ENCODE measurements at places on chromosomes 11 and 22. TPM values are rescaled to one million over a fixed set of nuclear protein-coding genes. Genes with fewer than 3 reads are reported as not detected.

DNA sequence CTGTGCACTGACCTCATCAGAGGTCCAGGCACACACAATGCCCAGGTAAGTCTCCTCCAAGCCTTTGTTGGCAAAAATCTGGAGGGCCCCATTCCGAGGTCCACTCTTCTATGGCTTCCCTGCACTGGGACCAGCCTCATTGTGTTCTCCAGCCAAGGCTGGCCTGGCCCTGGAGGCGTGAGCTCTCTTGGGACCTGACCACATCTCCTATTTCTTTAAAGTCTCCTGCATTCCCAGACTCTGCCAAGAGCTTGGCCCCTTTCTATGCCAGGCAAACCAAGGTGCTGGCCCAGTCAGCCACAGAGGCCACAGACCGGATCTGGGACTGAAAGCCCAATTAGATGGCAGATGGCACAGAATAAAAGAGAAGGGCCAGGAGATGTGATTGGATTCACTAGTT lies 55.1 kb downstream of the C11orf58 start:
- H3K36me3 ChIP-seq: no peaks in the 10 kb centered on the region
- no peaks in the 10 kb centered on the region for H3K27me3 ChIP-seq
- 0 out of 2 replicates have a peak, but pooled peaks cover 4% of the 10 kb centered on the region for H3K4me1 ChIP-seq
- H3K4me3 ChIP-seq: no peak overlapping the region
- no peak overlapping the region for H3K27ac ChIP-seq
- no peak for DNase-seq

GRCh38 chr11:34649597-34649996 lies 28.7 kb downstream of the EHF start:
- no peak overlapping the region for H3K4me3 ChIP-seq
- H3K27me3 ChIP-seq: no peaks in the 10 kb centered on the region
- no peak overlapping the region for H3K27ac ChIP-seq
- peaks cover 41% of the 10 kb centered on the region for H3K4me1 ChIP-seq

DNA sequence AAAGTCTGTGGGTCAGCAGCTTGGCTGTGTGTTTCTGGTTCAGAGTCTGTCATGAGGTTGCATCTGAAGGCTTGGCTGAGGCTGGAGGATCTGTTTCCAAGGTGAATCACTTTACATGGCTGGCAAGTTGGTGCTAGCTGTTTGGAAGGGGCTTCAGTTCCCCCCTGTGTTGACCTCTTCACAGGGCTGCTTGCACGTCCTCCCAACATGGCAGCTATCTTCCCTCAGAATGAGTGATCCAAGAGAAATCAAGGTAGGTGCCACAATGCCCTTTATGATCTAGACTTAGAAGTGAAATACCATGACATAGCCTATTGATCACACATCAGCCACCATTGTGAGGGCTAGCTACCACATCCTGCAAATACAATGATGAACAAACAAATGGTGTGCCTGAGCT lies 9.9 kb downstream of the APOA4 start:
- H3K27me3 ChIP-seq: no peaks in the 10 kb centered on the region
- H3K4me3 ChIP-seq: no peak overlapping the region
- DNase-seq: no peak
- H3K36me3 ChIP-seq: no peaks in the 10 kb centered on the region
- no peak overlapping the region for H3K27ac ChIP-seq
- H3K4me1 ChIP-seq: no peaks in the 10 kb centered on the region

DNA sequence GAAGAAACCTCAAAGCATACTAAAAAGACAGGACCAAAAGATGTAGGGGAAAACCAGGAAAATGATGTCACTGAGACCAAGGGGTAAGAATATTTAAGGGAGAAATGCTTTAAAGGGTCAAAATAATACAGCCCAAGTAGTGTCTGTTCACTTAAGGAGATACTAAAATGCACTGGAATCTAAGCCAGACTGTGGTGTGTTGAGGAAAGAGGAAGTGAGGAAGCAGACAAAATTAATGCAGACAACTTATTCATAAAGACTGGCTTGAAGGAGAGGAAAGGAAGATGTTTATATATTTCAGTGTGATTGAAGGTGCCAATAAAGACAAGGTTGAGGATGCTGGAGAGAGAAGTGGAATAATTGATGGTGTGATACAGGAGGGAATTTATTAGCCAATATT lies 15.7 kb downstream of the ZNF215 start:
- H3K4me3 ChIP-seq: no peak overlapping the region
- no peaks in the 10 kb centered on the region for H3K27me3 ChIP-seq
- no peak for DNase-seq
- H3K27ac ChIP-seq: no peak overlapping the region

- no peak for DNase-seq
- peaks cover 22% of the 10 kb centered on the region for H3K4me1 ChIP-seq
- no peaks in the 10 kb centered on the region for H3K27me3 ChIP-seq
- peak overlapping the region; percentile 66 for H3K27ac ChIP-seq
Measured at GRCh38 chr22:22166941-22167713, 77.5 kb upstream of the VPREB1 start.

Gene BEST1
- total RNA-seq: 0.13 TPM

Gene FGF19
- not detected for total RNA-seq

DNA sequence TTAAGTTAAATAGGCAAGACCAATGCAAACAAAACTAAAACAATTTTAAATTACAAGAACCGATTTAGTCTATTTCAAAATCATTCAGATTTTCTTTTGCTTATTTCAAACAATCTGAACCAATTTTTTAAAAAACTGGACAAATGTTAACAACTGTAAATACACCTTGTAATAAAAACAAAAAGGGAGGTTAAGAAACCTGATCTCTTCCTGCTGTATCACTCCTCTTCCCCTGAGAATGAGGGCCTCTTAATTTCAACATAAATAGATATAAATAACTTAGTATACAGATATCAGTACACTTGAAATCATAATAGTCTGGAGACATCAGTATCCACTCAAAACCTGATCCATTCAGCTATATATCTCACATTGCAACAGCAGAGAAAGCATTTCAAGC lies 346.6 kb downstream of the TTC28 start:
- no peaks in the 10 kb centered on the region for H3K36me3 ChIP-seq
- no peak overlapping the region for H3K4me3 ChIP-seq
- H3K27ac ChIP-seq: no peak overlapping the region
- no peaks in the 10 kb centered on the region for H3K4me1 ChIP-seq

DNA sequence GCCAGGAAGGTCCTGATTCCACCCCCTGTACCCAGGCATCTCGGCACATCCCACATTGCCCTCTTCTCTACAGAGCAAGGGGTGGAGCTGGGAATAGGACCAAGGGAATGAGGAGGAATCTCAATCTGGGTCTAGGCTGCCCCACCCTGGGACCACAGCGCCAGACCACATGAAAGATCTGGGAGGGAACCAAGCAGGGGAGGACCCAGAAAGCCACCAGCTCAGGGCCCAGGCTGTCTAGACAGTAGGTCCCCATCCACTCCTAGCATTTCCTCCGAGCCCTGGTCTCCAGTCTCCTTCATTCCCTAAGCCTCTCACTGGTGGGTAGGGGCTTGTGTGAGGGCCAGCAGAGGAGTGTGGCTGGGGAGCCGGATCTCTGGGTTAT lies 11.6 kb downstream of the PHLDB1 start:
- no peak for DNase-seq
- H3K27ac ChIP-seq: no peak overlapping the region
- H3K36me3 ChIP-seq: no peaks in the 10 kb centered on the region
- H3K4me3 ChIP-seq: no peak overlapping the region
- H3K4me1 ChIP-seq: no peaks in the 10 kb centered on the region
- H3K27me3 ChIP-seq: peaks cover 8% of the 10 kb centered on the region

Gene LARGE2
- total RNA-seq: 0.32 TPM

DNA sequence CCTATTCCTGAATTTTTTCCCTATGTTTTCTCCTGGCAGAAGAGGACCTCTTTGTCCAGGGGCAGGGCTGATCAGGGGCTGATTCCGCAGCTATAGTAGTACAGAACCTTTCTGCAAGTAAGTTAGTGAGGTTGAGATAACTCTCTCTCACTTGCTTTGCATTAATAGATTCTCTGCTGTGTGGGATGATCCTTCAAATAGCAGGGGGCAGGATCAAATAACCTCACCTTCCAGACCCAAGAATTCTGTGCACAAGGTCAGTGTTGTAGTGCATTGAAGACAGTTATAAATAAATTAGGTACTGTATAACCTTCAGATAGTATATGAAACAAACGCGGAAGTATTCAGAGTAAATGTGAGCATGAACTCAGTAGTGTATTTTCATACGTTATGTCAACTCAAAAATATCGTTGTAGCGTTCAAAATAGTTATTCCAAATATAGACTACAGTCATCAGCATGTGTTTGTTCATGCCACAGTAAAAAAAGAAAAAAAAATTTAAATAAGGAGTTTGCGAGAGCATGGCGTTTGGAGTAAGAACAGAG lies 278 bp downstream of the MMP26 start:
- H3K27ac ChIP-seq: no peak overlapping the region
- no peaks in the 10 kb centered on the region for H3K4me1 ChIP-seq
- no peak for DNase-seq
- H3K27me3 ChIP-seq: no peaks in the 10 kb centered on the region
- no peak overlapping the region for H3K4me3 ChIP-seq
- no peaks in the 10 kb centered on the region for H3K36me3 ChIP-seq

DNA sequence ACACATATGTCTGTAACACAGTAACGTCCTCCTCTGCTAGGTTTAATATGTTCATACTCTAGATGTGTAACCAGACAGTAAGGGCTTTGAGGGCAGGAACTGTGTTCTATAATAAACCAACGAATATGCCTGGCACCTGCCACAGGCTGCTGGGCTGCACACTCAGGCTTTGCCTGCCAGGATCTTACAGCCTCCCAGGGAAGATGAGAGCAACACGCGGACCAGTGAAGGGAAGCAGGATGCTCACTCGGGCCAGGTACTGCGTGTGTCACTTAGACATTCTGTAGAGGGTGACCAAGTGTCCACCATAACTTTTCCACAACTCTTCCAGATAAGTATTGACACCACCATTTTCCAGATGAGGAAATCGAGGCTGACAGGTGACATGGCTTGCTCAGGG lies 21.7 kb upstream of the BAIAP2L2 start:
- H3K27ac ChIP-seq: no peak overlapping the region
- no peak for DNase-seq
- H3K36me3 ChIP-seq: peaks cover 6% of the 10 kb centered on the region
- H3K4me3 ChIP-seq: no peak overlapping the region

- H3K4me1 ChIP-seq: peaks cover 14% of the 10 kb centered on the region
- no peak overlapping the region for H3K4me3 ChIP-seq
- H3K27ac ChIP-seq: no peak overlapping the region
- H3K27me3 ChIP-seq: no peaks in the 10 kb centered on the region
- no peaks in the 10 kb centered on the region for H3K36me3 ChIP-seq
- no peak for DNase-seq
Measured at GRCh38 chr11:76237914-76238313, 31.6 kb upstream of the WNT11 start.

DNA sequence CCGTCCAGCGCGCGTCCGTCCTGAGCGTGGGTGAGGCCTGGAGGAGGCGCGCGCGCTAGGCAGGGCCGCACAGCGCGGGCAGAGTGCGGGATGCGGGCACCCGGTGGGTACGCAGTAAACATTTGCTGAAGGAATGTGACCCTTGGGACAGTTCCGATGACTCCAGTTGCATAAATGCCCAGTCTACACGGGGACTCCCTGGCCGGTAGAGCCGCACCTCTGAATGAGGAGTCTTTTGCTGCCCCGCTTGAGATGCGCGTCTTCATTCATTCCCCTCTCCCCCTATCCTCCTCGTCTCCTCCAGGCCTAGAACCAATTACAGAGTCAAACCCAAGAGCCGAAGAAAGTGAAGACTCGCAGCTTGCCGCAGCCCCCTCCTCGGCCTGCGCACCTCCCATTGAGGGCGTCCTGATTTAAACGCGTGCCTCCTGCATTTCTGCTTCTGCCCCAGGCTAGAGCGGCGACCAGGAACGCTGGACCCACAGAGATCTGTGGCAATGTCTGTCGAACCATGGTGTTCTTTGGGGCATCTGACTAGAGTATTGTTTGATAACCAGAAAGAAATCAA lies 729 bp upstream of the CHKB start:
- peak overlapping the region; percentile 90 for H3K4me3 ChIP-seq
- no peak for DNase-seq
- H3K36me3 ChIP-seq: peaks cover 4% of the 10 kb centered on the region
- H3K4me1 ChIP-seq: peaks cover 15% of the 10 kb centered on the region

DNA sequence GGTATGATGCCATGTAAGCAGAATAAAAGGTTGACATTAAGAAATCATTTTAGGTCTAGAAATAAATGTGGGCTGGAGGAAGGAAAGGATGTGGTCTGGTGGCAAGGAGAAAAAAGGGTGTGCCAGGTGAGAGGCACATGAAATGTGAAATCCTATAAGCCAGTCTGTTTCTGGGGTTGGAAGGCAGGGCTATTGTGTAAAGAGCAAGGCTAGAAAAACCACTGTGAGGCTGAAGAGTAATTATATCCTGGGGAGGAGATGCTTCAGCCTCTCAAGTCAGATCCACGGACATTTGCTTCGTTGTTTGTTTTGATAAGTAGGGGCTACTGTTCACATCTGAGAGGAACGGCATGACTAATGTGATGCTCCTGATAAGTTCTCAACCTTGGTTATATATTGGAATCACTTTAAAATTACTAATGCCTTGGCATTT lies 77.5 kb upstream of the CTSC start:
- H3K27me3 ChIP-seq: no peaks in the 10 kb centered on the region
- no peak for DNase-seq
- no peak overlapping the region for H3K4me3 ChIP-seq
- peaks cover 17% of the 10 kb centered on the region for H3K4me1 ChIP-seq
- H3K36me3 ChIP-seq: no peaks in the 10 kb centered on the region

DNA sequence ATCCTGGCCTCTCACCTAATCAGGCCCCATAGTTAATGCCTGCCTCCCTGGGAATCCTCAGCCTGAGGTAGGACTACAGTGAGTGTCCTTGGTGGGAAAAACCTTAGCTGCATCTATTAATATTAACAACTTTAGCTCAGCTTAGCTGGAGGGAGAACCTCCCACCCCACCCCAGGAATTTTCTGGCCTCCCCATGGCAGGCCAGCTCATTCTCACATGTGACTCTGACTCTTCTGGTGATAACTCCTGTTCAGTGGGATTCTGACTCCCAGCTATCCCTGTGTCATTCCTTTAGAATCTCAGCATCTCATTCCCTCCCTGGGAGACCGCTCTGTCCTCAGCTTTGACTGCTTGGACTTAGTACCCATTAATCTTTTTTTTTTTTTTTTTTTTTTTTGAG lies 14.5 kb downstream of the ART5 start:
- no peaks in the 10 kb centered on the region for H3K4me1 ChIP-seq
- no peak overlapping the region for H3K4me3 ChIP-seq
- H3K27me3 ChIP-seq: no peaks in the 10 kb centered on the region
- no peak overlapping the region for H3K27ac ChIP-seq
- DNase-seq: no peak
- H3K36me3 ChIP-seq: no peaks in the 10 kb centered on the region

Gene AQP11
- total RNA-seq: 0.64 TPM

Gene RAG1
- not detected for total RNA-seq

Gene SHISAL1
- total RNA-seq: not detected

Gene KIF18A
- total RNA-seq: 18.1 TPM

Gene SCUBE2
- 0.31 TPM for total RNA-seq

Gene POU2AF2
- total RNA-seq: not detected

Gene OR8D1
- not detected for total RNA-seq

Gene NAALAD2
- not detected for total RNA-seq

GRCh38 chr11:31702966-31703365 lies 108.2 kb downstream of the PAX6 start:
- no peak overlapping the region for H3K4me3 ChIP-seq
- H3K36me3 ChIP-seq: no peaks in the 10 kb centered on the region
- no peaks in the 10 kb centered on the region for H3K27me3 ChIP-seq
- no peak overlapping the region for H3K27ac ChIP-seq
